Right renal cortex interstitium (tissue), 3 donors: ENCODE measurements at places on chromosomes 1 and 21. TPM values are rescaled to one million over a fixed set of nuclear protein-coding genes. Genes with fewer than 3 reads are reported as not detected.

The OR2M3 gene
- 0.03 TPM for polyA plus RNA-seq

DNA sequence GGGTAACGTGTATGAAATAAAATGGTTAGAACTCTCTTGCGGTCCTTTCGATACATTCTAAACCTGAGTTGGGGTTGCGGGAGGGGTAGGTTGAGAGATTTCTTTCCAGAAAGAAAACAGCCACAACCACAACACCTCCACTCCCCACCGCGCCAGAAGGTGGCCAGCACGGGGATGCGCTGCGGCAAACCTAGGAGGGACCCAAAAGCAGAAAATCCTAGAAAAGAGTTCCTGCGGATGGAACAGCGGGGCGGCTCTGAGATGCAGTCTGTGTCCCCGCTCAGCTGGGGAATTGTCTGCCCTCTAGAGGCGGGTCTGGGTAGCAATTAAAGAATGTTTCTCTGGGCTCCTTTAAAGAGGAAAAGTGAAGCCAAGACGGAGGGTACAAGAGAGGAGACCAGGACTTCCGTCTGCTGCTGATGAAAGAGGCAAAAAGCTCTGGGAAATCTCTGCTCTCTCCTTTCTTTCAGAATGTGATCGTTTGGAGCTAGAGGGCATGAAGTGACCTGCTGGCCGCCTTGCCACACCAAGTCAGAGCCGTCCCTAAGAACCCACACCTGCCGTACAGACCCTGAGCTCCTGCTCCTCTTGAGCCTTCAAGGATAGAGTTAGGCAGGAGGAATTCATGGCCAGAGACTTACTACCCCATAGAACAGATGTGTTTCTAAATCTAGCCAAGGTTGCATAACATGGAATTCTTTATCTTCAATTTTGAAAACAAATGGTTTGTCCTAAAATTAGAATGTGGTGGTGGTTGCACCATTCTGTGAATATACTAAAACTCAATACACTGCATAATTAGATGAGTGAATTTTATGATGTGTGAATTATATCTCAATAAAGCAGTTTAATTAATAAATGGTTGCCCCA, 46.5 kb upstream of the COA6 start:
- no peak for DNase-seq

DNA sequence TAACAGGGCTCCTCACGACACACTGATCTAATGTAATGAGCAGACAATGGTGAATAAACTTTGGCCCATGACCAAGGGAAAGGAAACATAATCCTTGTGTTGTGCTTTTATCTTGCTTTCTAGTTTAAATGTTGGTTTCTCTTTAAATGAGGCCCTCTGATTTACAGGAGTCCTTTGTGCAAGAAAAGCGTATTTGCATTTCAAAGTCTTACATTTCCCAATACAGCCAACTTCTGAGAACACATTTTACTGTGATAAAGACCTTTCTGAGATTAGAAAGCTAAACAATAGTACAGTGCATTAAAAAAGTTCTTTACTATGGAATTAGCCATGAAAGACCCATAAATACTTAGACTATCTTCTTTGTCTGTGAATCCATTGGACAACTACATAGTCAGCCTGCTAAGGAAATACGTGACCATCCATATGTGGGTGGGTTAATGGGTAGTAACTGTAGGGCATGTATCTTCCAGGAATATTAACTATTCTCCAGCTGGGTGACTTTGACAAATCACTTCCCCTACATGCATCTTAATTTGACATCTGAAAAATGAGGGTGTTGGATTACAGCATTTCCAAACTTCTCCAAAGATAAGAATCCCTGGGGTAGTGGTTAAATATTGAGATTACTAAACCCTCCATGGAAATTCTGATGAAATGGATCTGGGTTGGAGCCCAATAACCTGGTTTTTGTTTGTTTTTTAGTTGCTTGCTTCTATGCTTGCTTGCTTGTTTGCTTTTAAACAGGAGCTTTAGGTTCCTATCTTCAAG, 50.3 kb upstream of the USP1 start:
- no peak for DNase-seq

DNA sequence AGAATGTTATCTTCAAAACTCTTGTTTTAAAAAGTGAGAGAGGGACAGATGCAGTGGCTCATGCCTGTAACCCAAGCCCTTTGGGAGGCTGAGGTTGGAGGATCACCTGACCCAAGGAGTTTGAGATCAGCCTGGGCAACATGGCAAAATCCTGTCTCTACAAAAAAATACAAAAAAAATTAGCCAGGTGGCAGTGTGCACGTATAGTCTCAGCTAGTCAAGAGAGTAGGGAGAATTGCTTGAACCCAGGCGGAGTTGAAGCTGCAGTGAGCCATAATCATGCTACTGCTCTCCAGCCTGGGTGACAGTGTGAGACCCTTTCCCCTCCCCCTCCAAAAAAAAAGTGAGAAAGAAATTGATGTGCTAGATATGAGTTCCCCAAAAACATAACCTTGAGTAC, 131.0 kb downstream of the KCNT2 start:
- no peak for DNase-seq

GRCh38 chr21:18155508-18156193, 89.0 kb upstream of the CHODL start:
- no peak for DNase-seq

DNA sequence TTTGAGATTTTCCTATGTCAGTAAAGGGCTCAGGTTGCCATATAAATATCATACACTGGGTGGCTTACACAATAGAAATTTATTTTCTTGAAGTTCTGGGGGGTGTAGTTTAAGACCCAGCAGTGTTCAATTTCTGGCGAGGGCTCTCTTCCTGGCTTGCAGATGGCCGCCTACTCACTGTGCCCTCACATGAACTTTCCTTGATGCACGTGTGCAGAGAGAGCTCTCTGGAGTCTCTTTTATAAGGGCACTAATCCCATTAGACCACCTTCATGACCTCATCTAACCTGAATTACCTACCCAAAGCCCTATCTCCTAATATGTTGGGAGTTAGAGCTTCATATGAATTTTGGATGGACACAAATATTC, 21.1 kb downstream of the TMEM51 start:
- DNase-seq: no peak
